Left kidney (tissue), 8 donors: ENCODE measurements at places on chromosomes 7 and 10.

DNA sequence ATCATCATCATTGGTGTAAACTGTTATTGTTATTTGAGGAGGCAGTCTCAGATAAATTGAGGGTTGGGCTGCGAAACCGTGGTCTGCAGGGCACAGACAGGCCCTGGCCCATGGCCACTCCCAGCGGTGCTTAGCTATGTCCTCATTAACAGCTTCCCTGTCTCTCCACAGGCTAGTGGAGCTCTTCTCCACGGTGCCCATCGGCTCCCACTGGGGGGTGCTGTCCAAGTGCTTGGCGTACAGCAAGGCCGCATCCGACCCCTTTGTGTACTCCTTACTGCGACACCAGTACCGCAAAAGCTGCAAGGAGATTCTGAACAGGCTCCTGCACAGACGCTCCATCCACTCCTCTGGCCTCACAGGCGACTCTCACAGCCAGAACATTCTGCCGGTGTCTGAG is 21.6 kb downstream of the GPR26 start:
- no peak for DNase-seq

GRCh38 chr10:114626841-114627240 is 31.2 kb downstream of the ABLIM1 start:
- no peak for DNase-seq

- no peak for DNase-seq
Measured at GRCh38 chr10:43287056-43288007, 20.5 kb upstream of the RASGEF1A start.

DNA sequence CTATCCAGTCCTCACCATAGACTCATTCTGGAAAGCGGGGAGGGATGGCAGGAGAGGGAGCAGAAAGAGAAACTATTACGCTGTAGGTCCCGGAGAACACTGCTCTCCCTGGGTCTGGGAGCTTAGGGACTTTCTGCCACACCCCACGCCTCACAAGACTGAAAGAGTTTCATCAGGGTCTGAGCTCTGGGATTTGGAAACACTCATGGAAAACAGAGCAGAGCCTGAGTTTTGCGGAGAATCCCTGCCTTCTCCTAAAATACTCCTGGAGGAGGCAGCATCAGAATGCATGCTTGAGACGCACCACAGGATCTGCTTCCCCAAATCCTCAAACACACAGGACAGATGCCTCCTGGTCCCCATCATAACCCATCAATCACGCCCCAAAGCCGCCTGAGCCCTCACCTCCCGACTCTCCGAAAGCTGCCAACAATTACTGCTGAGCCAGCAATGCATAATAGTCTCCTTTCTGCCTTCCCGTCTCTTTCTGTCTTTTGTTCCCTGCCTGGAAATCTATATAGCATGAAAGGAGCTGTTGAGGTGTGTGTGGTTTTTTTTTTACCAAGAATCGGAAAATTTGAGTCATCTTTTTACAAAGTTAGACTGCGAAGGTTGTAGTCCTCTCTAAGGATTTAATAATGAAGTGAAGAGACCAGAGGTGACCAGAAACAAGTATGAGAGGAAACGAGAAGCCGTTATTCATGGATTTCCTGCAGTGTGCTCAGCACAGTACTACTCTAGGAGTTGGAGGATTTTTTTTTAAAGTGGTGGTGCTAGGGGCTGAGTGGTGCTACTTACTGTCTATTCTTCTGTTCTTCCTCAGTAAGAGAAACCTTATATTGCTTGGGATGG is 37.7 kb downstream of the ASB13 start:
- no peak for DNase-seq

GRCh38 chr7:154553711-154554265 is 449.1 kb downstream of the PAXIP1 start:
- DNase-seq, result no peak

DNA sequence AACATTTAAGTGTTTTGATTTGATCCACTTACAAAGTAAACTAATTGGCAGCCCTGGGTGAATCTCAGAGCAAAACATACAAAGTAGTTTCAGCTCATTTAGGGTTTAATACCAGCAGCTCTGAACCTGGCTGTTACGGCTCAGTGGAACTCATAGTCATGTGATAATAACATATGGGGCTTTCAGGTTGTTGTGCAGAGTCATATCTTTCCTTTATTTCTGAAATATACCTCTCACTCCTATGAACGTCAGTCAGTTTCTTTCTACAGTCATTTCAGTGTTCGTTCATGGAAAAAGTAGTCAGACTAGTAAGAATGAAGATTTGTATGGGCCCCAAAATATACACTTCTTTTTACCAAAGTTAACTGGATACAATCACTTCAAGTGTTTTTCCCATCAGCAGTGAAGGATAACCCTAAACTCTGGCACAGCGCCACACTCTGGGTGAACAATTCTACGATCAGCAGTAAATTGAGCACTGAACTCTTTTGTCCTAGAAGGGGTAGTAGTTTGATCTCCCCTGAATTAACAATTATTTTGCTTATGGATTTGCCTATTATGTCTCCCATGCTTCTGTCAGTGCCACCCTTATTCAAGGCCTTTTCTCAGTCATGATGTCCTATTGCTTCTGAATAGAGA is 218.6 kb downstream of the THSD7A start:
- DNase-seq, result no peak

GRCh38 chr10:114703377-114704107 is 45.5 kb upstream of the ABLIM1 start:
- no peak for DNase-seq

- DNase-seq, result no peak
Measured at GRCh38 chr10:125779403-125780327, 4.0 kb upstream of the MMP21 start.

- no peak for DNase-seq
Measured at GRCh38 chr7:101749891-101750290, 67.5 kb upstream of the CUX1 start.

DNA sequence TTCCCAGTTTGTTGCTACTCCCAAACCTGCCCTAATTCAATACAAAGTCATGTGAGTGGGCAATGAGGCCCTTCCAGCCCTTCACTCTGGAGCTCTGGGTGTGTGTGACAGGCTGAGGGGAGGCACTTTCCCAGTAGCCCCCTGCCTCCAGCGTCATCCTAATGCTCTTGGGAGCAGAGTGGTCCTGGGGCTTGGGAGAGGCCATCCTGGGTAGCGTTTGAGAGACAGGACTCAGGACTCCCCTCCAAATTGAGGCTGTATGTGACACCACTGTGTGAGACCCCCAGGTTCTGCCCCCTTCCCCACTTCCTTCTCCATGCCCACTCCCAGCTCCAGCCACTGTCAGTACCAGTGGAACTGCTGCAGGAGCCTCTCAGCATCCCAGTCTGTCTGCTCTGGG is 6.5 kb upstream of the CRYGN start:
- DNase-seq, result no peak

DNA sequence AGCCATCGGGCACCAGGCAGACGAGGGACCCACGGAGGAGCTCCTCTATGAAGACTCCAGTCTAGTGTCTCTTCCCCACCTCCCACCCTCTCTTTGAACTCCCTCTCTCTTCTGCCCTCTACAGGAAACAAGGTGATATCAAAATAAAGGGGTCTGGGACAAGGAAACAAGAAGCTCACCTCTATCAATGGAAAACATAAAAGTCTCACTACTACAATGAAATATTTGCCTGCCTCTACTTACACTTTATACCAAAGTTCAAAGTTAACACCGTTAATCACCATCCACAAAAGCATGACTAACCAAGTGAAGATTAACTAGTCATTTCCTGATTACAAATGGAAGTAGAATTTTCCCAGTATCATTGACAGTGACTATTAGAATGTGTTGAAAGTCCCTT is 82.2 kb downstream of the PARD3 start:
- no peak for DNase-seq

- no peak for DNase-seq
Measured at GRCh38 chr7:143492799-143493739, 15.4 kb downstream of the TAS2R41 start.

GRCh38 chr7:19117870-19118608 is 603 bp upstream of the TWIST1 start:
- no peak for DNase-seq

DNA sequence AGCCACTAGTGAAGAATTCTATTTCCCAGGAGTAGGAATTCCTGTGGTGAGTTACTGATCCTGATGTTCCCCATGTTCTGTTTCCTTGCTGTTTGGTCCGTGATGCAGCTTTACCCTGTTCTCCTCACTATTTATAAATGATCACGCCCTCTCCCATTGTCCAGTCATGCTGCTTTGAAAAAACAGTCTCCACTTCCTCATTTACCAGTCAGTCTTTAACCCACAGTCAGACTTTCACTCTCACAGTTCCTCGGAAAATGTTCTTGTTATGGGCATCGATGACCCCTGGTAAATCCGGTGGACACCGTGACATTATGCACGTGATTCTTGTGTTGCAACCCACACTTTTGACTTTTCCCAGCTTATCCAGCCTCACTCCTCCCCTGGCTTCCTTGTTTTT is 14.4 kb downstream of the SCIN start:
- DNase-seq, result no peak

DNA sequence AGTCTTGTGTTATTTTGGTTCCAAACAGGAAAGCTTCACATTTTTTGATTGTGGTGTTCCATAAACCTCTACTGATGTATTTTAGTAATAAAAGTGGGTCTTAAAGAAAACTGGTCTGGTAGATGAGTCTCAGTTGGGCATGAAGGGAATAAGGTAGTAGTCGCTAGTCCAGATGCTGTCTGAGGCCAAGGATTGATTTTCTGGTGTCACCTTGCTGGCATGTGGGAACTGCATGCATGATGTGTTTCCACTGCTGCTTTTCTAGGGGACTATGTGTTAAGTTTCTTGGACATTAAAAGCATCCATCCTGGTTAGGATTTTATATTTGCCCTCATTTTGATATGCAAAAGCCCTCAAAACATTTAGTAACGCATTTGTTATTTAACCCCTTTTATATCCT is 123.7 kb upstream of the GJD4 start:
- DNase-seq, result no peak

DNA sequence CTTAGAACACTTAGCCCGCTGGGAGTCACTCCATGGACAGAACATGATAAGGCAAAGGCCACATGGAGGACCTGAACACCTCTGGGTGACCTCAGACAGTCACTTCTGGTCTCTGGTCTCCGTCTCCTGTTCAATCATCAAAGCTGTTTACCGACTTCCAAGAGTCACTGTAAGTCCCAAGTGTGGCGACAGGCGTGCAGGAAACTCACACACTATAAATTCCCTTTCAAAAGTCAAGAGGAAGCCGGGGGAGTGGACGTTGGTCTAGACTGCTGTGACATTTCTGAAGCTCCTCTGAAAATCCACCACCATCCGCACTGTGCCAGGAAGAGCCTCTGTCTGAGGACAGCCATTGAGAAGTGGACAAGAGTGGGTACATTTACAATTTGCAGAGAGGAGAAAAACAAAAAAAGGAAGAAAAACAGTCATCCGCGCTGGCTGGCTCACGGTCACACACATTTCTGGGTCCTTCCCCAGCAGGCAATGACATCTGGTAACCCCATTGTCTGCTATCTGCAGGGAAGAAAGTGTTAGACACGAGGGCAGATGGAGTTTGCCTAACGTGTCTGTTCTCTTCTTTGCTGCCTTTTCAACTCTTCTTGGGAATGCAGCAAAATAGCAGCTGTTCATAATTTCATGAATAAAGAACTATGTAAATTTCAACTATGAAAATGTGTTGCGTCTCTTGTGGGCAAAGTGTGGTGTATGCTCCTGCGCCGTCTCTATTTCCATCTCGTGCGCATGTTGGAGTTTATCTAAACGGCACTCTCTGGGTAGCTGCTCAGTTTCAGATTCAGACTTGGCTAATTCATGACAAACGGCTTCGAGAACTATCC is 32.9 kb upstream of the CUX1 start:
- no peak for DNase-seq

GRCh38 chr7:94061326-94061725 is 57.2 kb upstream of the BET1 start:
- DNase-seq, result no peak

- no peak for DNase-seq
Measured at GRCh38 chr7:45203936-45204445, 46.4 kb downstream of the RAMP3 start.

DNA sequence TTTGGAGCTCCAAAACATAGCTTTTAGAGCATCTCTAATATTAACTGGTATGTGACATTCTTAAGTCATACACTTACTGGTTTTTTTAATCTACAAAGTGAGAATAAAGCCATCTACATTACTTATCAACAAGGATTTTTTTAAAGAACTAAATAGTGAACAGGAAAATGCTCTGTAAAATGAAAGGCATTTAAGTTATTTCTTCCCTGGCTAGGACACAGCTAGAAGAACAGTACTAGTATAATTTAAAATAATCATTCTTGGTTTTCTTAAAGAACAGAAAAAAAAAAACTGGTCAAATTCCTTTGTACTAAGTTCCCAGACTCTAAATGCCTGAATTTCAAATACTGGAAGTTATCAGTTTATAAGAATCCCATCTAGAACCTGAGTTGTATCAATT is 139.5 kb downstream of the SRPK2 start:
- DNase-seq, result no peak

DNA sequence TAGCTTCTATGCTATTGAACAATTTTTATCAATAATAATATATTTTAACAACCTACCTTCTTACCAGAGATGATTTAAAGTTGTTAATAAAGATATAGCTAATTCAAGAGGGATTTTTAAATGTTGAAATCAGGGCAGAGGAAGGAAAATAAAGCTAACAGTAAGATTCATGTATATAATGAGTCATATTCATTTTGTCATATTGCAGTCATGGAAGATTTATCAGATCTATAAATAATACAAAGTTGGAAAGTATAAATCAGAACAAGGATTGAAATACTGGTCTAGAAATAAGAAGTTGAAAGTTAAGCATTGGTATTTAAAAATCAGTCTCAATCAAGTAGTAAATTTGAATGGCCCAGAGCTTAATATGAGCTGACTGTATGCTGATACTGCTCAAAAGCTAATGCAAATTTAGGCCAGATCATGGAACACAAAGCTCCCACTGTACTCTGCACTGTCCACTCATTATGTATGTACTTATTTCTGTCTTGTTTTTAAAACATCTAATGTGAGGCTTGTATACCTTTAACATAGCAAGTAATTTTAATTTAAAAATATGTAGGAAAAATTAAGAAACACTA is 196.9 kb downstream of the ZEB1 start:
- no peak for DNase-seq

GRCh38 chr7:34734771-34735170 is 76.8 kb downstream of the NPSR1 start:
- DNase-seq, result no peak

- peak; percentile 65 for DNase-seq
Measured at GRCh38 chr7:1123715-1124114, 35.8 kb downstream of the GPER1 start.

GRCh38 chr7:47474211-47474936 is 107.5 kb downstream of the TNS3 start:
- no peak for DNase-seq

GRCh38 chr7:2022737-2023250 is 210.0 kb downstream of the MAD1L1 start:
- no peak for DNase-seq

- no peak for DNase-seq
Measured at GRCh38 chr7:113033959-113034358, 52.7 kb downstream of the GPR85 start.

DNA sequence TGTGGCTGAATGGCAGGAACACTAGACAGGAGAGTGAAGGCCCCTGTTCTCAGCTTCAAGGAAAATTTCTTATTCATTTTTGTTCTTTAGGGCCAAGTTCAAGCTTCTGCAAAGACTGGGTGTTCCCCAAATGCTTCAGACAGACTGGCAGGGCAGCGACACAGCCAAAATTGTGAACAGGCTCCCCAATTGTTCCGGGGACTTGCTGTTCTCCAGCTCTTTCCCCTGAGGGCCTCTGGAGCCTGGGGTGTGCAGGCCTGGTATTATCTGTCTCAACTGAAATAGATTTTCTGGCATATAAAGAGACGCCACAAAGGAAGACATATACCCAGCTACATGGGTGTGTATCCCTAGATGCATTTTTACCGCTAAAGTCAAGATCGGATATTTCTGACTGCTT is 30.3 kb upstream of the PLCE1 start:
- no peak for DNase-seq

- peak; percentile 46 for DNase-seq
Measured at GRCh38 chr7:100400656-100401055, 27.4 kb downstream of the PILRA start.
